ENCODE measurements at places on chromosomes 5 and 9.

- no peak for DNase-seq
These were observed 208.5 kb upstream of the PLPPR1 start for GRCh38 chr9:100819980-100820379.

- no peak for DNase-seq
These were observed 23.2 kb upstream of the ADAMTS16 start for GRCh38 chr5:5116956-5117355.

GRCh38 chr9:26326563-26326962 lies 566.0 kb downstream of the CAAP1 start:
- DNase-seq = no peak

- DNase-seq = no peak
These were observed 234.0 kb downstream of the CACNA1B start for GRCh38 chr9:138111607-138112006.

DNA sequence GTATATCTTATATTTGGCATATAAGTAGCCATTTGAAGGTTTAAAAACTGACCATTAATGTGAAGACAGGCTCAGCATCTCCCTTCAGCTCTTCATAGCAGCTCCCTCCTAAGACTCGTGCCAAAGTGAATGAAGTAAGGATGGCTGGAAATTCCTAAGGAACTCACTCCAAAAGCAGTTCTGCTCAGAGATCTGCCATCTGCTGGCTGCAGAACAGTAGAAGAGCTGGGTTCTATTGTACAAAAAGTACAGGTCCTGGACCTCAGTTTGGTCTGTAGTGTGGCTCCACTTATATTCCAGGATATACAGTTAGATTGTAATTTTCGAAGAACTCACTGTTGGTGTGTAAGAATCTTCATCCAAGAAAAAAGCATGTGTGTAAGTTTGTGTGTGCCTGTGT lies 104.9 kb upstream of the RUSC2 start:
- no peak for DNase-seq

DNA sequence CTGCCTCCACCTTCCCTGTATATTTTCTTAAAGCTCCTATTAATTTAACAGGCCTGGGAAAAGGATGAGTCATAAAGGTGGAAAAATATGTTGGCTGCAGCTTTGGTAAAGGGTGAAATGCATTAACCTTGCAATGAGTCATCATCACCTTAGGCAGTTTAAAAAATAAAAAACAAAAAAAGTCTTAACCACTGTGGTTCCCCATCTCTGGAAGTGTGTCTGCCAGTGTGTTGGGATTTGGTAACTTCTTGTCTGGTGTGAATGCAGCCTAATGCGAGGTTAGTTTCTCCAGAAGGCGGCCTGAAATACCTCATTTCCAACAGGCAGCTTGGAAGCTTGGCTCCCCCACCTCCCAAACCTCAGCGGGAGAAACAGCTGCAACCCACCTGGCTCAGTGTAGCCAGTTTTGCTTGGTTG lies 265.3 kb upstream of the GAS1 start:
- no peak for DNase-seq

DNA sequence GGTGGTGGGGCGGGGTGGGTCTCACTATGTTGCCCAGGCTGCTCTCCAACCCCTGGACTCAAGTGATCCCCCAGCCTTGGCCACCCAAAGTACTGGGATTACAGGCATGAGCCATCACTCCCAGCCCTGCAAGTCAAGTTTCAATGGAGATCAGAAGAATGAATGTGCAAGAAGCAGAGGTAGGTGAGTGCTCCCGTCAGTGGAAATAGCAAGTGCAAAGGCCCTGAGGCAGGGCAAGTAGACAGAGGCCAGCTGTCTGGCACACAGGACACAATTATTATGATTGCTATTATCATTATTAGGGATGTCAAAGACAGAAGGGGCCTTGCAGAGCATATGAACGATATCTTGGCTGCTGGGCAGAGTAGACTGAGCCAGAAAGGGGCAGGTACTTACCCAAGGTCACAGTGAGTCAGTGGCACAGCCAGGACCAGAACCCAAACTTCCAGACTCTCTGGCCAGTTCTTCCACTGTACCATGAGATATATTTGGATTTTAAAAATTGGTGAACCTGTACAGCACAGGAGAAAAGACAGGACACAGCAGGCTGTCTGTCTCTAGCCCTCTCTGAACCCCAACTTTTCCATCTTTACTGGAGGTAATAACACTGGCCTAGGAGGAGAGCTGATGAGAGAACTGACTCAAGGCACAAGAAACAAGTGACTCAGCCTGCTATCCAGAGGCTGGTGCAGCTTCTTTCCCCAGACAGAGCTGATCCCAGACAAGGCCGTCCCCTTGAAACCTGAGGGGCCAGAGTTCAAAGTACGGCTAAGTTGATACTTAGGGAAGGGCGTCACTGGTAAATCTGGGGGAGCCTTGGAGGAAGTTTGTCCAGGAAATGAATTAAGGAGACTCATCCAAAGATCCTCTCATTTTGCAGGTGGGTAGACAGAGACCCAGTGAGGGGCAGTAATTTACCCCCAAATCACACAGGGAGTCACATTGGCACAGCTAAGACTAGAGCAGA lies 1.4 kb downstream of the HDHD3 start:
- DNase-seq = no peak

GRCh38 chr9:125679597-125680189 lies 27.3 kb downstream of the MAPKAP1 start:
- no peak for DNase-seq

DNA sequence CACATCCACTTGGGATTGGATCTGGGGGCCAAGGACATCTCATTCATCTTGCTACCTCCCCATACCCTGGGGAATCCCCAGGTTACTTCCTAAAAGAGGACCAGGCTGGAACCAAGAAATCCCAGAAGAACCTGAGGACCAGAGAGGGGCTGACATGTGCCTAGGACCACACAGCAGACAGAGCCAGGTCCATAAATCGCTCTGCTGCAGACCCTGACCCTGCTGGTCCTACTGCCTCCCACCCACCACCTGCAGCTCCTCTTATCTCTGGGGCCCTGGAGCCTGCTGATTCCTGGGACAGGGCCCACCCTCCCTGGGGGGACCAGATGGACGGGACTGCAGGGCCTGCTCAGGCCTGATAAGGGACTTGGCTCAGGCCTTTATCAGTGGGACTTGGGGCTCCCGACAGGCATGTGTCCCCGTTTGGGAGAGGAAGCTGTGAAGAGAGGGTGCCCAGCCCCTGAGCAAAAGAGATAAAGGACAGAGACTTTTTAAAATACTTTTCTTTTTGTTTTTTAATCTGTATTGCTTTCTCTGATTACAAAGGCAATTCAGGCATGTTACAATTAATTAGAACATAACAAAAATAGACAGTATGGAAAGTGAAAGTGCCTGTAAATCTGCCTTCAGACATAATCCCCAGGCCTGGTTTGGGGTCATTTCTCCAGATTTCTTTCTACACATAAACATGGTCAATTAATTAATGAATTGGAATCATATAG lies 101.3 kb upstream of the LARP1 start:
- no peak for DNase-seq

DNA sequence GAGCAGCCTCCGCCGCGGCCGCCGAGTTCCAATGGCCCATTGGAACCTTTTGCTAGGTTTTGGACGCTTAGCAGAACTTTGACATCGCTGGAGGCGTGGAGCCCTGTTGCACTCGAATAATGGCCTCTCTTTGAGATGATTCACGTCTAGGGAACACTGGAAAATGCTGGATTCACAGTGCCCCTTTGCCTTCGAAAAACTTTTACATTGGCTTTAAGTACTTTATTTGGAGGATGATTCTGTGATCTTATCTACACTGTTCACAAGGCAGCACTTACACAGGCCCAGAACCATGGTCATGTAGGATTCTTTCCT lies 536 bp upstream of the PPIC start:
- no peak for DNase-seq

- no peak for DNase-seq
These were observed 281.6 kb downstream of the CRB2 start for GRCh38 chr9:123637606-123637944.

DNA sequence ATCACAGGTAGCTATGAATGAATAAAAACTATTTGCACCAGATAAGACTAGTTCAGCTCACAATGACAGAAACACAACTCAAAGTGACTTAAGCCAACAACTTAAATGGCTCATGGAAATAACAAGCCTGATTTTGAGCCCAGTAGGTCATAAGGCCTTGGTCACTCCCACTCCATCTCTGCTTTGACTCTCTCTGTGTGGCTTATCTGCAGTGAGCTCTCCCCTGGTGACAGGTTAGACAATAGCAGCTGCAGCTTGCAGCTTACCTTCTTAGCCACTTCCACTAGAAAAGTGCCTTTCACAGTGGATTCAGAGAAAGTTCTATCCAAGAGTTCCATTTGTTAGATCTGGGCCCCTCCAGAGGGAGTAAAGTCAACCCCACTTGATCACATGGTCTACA lies 315.7 kb downstream of the RAB3C start:
- DNase-seq = no peak

GRCh38 chr9:136270173-136270705 lies 24.6 kb upstream of the QSOX2 start:
- no peak for DNase-seq

- no peak for DNase-seq
These were observed 78.3 kb downstream of the DMAC1 start for GRCh38 chr9:7721291-7721690.

DNA sequence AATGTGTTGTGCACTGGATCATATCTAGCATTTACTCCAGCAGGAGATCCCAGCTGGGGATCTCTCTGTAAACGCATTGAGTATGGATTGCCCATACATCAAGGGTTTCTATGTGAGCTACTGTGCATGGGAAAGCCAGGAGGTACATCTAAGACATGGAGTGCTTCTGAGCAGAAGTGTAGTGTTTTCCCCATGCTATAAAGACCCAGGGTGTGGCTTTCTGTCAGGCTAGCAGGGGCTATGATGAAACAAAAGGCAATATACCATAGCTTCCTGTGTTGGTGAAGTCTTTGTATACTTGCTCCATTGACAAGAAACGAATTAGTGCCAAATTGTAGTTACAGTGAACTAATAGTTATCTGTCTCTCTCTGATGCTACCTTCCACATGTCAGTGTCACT lies 329.3 kb upstream of the TLE4 start:
- DNase-seq = no peak

DNA sequence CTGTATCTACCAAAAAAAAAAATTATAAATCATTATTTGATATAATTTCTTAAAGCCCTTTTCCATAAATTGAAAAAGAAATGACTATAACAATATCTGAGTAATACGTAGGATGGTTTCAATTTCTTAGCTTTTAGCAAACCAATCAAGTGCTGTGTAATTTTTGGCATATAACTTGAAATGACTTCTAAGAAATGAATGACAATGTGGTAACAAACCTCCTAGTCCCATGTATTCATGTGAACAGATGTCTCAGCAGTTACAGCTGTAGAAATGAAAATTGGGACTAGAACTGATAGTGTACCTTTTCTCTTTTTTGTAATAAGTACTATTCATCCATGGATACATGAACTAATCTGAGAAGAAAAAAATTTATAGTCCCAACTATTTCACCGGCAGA lies 307.0 kb downstream of the BNC2 start:
- no peak for DNase-seq

DNA sequence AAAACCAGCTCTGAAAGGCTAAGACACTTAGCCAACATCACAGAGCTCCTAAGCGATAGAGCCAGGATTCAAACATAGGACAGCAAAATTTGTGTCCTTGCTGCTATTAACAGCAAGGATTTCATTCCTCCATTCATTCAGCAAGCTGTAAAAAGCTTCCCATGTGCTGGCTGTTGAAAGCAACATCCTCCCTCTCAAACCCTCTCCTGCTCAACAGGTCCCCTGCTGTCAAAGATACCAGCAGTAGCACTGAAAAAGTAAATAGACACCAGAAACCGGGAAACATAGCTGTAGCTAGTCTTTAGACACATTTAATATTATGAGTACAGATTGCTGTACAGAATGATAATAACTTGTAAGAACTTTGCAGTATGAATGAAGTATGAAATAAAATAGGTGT lies 52.6 kb upstream of the ADAMTSL1 start:
- no peak for DNase-seq

DNA sequence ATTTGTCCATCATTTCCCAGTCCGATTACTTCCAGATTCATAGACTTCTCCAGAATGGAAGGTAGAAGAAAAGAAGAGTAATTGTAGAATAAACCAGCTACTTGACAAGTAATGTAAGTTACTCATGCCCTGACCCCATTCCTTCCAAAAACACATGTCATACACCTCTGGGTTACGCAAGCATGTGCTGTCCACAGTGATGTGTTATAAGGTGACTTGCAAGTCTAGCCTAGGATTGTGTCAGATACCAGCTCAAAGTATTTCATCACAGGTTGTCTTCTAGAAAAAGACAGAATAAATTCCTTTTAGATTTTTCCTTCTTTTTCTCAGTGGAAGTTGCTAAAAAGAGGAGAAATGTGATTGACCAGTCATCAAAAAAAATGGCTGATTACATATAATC lies 8.0 kb upstream of the TLR4 start:
- DNase-seq = no peak

GRCh38 chr5:41772785-41773442 lies 97.3 kb downstream of the OXCT1 start:
- no peak for DNase-seq

DNA sequence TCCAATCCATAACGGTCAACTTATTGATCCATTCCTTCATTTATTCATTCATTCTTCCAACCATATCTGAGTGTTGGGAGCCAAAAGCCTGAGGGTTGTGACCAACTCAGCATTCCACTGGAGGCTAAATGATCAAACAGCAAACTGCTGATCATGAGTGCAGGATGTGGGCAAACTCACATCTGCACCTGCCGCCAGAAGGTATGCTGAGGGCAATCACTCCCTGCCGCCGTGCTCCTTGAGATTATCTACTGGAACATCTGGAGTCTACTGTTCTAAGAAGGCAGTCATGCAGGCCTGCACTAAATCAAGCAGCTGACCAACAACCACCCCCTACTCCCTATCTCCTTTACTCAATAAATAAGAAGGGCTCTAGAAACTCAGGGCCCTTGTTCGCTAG lies 184.0 kb downstream of the TTLL11 start:
- no peak for DNase-seq

GRCh38 chr9:116539549-116539948 lies 147.6 kb upstream of the TRIM32 start:
- no peak for DNase-seq

DNA sequence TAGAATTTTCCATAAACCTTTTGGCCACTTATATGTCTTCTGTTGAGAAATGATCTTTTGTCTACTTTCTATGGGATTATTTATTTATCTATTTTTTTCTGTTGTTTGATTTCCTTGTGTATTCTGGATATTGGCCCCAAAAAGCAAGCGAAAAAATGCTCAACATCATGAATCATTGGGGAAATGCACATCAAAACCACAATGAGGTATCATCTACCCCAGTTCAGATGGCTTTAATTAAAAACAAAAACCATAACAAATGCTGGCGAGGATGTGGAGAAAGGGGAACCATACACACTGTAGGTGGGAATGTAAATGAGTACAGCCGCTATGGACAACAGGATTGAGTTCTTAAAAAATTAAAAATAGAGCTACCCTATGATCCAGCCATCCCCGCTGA lies 125.0 kb upstream of the LPCAT1 start:
- no peak for DNase-seq
